CD8-positive, alpha-beta T cell (primary cell): ENCODE measurements at places on chromosomes 6 and 20.
A peak's percentile ranks its signal among the peaks of the same experiment; 100 is the strongest.

GRCh38 chr6:66896415-66896814 is 1189.4 kb upstream of the EYS start:
- DNase-seq: no peak

GRCh38 chr6:167678102-167679101 is 148.3 kb upstream of the AFDN start:
- DNase-seq: no peak

DNA sequence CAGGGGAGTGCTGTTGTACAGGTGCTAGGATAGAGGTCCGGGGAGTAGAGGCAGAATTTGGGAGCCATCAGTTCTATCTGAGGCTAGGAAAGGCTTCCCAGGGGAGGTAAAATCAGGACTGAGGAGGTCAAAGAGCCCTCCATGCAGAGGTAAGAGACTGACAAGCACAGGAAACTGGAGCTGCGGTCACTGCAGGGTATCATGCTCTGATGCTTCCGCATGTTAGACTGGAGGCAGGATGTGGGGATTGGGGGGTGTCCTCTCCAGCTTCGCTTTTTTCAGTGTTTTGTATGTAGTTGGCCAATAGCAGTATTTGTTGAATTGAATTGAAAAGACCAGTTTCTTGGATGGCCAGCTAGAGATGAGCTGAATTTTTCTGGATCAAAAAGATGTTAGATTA is 87.8 kb downstream of the SLC22A3 start:
- DNase-seq: no peak

- DNase-seq: no peak
Observed at GRCh38 chr6:154996841-154997311, 1.8 kb downstream of the TIAM2 start.

- peak; percentile 69 for DNase-seq
Observed at GRCh38 chr6:32118782-32119628, 9.0 kb downstream of the ATF6B start.

- DNase-seq: no peak
Observed at GRCh38 chr20:53425941-53426340, 167.7 kb downstream of the ZNF217 start.

GRCh38 chr6:106546691-106547414 is 82.4 kb downstream of the RTN4IP1 start:
- DNase-seq: no peak
